Esophagus squamous epithelium (tissue), 5 donors: ENCODE measurements at places on chromosomes 5 and 9. TPM values are rescaled to one million over a fixed set of nuclear protein-coding genes. Genes with fewer than 3 reads are reported as not detected.

The NMUR2 gene
- total RNA-seq = not detected

The KIF2A gene
- 23.2 TPM for total RNA-seq

The C7 gene
- 8.2 TPM for total RNA-seq

The NUTM2F gene
- total RNA-seq = not detected

The ASPN gene
- total RNA-seq = 0.34 TPM

The PCDHB1 gene
- total RNA-seq = not detected

The SMC2 gene
- 6.7 TPM for total RNA-seq

The CDH6 gene
- 1.5 TPM for total RNA-seq

The PRELID1 gene
- 124 TPM for total RNA-seq

The CCL19 gene
- 0.57 TPM for total RNA-seq

The EMB gene
- 2.2 TPM for total RNA-seq

The MARCHF11 gene
- total RNA-seq = not detected

The PFN3 gene
- not detected for total RNA-seq

The FOXD4L4 gene
- 0.38 TPM for total RNA-seq

The MELK gene
- 17.5 TPM for total RNA-seq

The FIBCD1 gene
- total RNA-seq = not detected

The C9 gene
- total RNA-seq = not detected

The ANKRA2 gene
- total RNA-seq = 7.1 TPM

The ANGPTL2 gene
- total RNA-seq = 8.9 TPM

The PCA3 gene
- total RNA-seq = not detected

The PCDHB7 gene
- 0.76 TPM for total RNA-seq

The FRMPD1 gene
- not detected for total RNA-seq
